Smooth muscle cell of the umbilical artery (primary cell): ENCODE measurements at places on chromosomes 3 and 15. TPM values are rescaled to one million over a fixed set of nuclear protein-coding genes. Genes with fewer than 3 reads are reported as not detected.

Gene LTK
- under 0.01 and 0.18 TPM in 2 replicates for total RNA-seq

Gene PLA2G4F
- not detected in 2 replicates for total RNA-seq

Gene SSUH2
- 0.05 TPM in 1 of 2 replicates, not detected in the other for total RNA-seq

Gene C2CD4A
- not detected in 2 replicates for total RNA-seq

Gene ILDR1
- total RNA-seq: not detected in 2 replicates

Gene GPR62
- 0.05 TPM in 1 of 2 replicates, not detected in the other for total RNA-seq

Gene SIDT1
- not detected in 2 replicates for total RNA-seq

Gene CCDC80
- total RNA-seq: 325 and 1,122 TPM in 2 replicates

Gene MESP2
- 0.09 and 0.30 TPM in 2 replicates for total RNA-seq

Gene ADGRG7
- total RNA-seq: 0.30 TPM in 1 of 2 replicates, not detected in the other

Gene DPPA2
- total RNA-seq: not detected in 2 replicates

Gene GPR171
- not detected in 2 replicates for total RNA-seq

Gene THBS1
- total RNA-seq: 671 and 1,064 TPM in 2 replicates

Gene LEKR1
- total RNA-seq: 0.14 and 0.59 TPM in 2 replicates

Gene PTX3
- 287 and 687 TPM in 2 replicates for total RNA-seq

Gene TMC3
- total RNA-seq: not detected in 2 replicates

Gene NPHP3
- total RNA-seq: 36.2 and 45.8 TPM in 2 replicates

Gene PRKCD
- 1.8 and 6.6 TPM in 2 replicates for total RNA-seq

Gene MEX3B
- total RNA-seq: 7.7 and 10.5 TPM in 2 replicates

Gene RASL12
- not detected in 2 replicates for total RNA-seq

Gene MINAR1
- 1.8 TPM in 2 replicates for total RNA-seq

Gene FOXB1
- total RNA-seq: not detected in 2 replicates

Gene CFAP100
- not detected in 2 replicates for total RNA-seq

Gene CLDN18
- total RNA-seq: not detected in 2 replicates

Gene NEK11
- 3.6 and 6.0 TPM in 2 replicates for total RNA-seq

Gene CASR
- total RNA-seq: not detected in 2 replicates
